ENCODE measurements at places on chromosomes 12 and 14.

DNA sequence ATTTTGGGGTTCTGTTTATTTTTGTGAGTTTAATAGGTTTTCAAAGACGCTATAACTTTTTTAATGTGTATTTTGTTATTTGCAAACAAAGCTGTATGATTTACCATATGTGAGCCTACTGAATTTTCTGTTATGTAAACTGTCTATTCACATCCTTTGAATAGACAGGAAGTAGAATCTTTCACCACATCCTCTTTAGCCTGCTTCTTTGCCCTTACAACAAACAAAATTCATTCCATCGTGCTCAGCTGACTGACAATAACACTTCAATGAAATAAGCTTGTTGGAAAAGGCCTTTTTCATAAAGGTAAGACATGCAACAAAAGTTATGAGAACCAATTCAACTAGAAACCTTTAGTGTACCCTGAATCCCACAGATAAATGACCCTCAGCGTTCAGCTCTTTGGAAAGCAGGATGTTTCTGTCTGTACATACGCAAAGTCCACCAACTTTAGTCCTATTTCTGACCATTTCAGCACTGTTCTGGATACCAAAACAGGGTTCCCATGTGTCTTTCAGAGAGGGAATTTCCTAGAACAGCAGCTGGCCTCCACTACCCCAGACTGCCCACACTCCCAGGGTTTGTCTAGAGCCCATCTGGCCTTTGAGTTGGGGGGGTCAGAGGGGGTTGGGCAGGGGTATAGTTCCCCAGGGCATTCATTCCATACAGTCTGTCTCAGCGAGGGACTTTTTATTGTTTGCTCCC, 71.3 kb downstream of the DUSP6 start:
- DNase-seq, result peak; percentile 30

- peak; percentile 2 for DNase-seq
Observed at GRCh38 chr14:79186523-79186922, 1016.4 kb downstream of the NRXN3 start.

DNA sequence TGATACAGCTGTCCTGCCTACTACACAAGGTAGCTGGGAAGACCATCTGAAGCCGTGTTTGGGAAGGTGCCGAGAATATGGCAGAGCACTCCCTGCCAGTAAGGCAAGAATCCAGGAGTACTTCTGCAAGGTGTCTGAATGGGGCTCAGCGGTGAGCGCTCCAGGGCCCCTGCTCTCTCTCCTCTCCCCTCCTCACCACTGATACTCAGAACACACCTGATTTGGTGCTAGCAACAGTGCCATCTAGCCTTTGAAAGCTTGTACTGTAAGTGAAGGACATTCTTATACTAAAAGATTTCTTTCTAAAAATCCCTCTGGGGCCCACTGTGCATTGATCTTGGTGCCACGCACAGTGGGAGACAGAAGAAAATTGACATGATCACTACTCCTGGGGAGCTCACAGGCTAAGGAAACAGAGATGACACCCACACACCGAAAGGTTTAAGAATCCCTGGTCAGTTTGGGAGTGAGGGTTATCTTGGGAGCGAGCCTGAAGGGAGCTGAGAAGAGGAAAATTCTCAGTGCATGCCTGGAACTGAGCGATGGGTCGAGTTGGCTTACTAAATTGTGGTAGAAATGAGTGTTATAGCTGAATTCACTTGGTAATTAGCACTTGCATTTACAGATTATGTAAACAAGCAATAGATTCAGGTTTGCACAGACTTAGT, 216.9 kb downstream of the NTF3 start:
- peak; percentile 4 for DNase-seq

DNA sequence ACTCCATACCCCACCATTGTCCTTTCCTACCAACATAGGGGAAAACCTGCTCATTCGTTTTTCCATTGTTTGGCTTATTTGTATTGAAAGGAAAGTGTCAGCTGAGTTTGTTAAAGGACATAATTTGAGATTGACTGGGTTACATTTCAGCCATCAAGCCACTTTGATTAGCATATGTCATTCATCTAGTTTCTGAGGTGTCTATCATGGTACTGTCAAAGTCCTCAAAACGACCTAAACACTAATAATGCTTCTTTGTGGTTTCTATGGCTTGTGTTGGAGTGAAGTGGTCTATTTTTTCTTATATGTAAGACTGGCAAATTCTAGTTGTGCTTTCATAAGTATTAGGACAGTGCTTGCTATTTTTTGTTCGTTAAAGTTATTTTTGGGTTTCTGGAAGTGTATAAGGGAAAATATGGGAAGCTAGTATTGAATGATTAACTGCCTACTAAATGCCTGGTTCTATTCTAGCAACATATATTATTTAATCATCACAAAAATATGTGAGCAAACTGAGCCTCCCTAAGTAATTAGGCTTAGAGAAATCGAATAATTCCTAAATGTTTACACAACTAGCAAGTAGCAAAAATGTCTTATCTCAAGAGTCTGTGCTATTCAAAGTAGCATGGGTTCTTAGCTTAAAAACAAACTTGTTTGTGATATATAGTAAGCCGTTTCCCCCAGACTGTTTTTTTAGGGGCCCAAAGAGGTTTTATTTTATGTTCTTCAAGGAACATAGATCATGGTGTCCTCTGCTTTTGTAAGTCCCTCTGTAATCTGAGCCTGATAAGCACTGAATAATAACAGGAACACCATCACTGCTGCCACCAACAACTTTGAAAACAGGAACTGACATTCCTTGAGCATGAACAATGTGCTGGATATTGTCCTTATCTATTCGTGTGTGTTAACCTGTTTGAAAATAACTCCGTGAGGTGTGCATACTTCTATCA, 67.1 kb downstream of the DERA start:
- peak; percentile 74 for DNase-seq

DNA sequence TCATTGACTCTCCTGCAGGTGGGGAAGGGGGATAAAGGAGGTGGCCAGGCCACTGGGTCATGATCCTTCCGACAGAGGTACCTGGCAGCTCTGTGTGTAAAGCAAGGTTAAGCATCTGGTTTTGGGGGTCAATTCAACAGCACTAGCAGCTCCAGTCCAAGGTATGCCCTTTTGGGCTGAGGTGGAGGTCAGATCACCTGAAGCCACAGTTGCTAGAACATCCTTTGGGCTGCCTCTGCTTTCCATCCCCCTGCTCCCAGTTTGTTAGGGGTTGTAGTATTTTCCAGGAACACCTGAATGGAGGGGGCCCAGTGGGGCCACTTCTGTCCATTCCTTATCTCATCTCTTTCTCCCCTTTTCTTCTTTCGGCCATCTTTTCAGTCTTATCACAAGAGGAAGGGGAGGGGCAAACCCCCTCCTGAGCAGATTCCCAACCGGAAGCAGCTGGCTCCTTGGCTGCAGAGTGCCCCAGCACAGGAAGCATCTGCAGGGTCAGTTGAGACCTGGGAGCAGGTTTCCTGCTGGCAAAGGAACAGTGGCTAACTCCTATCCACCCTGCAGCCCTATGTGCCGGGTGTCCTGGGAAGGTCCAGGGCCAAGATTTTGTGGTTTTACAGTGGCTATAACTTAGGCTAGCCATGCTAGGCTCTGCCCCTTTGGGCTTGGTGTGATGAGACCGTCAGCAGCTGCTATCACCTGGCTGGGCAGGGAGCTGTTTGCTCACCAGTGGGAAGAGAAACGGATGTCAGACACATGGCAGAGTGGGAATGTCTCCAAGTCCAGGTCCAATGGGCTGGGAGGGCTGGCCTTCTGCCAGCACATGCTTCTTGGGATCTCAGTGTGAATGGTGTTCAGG, 40.2 kb downstream of the SH2B3 start:
- peak; percentile 71 for DNase-seq

DNA sequence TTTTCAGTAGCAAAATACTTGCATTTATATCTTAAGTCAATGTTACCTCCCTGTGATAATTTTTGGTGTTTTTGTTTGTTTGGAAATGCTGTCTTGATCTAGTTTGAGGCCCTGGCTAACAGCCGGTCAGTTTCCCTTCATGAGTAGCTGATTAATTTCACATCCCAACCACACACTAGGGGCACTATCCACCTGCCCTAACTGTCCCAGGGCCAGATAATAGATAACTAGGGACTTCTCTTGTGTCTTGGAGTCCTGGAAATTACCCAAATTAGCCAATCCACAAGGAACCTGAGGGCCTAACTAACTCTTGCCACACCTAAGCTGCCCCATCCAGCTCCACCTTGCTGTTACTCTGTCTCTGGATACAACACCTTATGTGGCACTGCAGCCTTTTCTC, 399.9 kb downstream of the FOXG1 start:
- DNase-seq, result no peak

DNA sequence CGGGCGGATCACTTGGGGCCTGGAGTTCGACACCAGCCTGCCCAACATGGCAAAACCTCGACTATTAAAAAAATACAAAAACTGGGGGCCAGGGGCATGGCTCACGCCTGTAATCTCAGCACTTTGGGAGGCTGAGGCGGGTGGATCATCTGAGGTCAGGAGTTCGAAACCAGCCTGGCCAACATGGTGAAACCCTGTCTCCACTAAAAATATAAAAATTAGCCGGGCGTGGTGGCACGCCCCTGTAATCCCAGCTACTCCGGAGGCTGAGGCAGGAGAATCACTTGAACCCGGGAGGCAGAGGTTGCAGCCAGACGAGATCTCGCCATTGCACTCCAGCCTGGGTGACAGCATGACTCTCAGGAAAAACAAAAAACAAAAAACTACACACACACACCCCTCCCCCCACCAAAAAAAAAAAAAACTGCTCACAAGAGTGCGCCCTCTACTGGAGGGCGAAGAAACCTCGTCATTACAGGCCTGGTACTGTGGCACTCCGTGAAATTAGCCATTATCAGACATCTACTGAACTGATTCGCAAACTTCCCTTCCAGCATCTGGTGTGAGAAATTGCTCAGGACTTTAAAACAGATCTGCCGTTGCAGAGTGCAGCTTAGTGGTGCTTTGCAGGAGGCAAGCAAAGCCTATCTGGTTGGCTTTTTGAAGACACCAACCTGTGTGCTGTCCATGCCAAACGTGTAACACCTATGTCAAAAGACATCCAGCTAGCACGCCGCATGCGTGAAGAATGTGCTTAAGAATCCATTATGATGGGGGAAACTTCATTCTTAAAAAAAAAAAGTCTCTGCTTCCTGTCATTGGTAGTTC, 7.7 kb downstream of the PPP1R3E start:
- peak; percentile 70 for DNase-seq

DNA sequence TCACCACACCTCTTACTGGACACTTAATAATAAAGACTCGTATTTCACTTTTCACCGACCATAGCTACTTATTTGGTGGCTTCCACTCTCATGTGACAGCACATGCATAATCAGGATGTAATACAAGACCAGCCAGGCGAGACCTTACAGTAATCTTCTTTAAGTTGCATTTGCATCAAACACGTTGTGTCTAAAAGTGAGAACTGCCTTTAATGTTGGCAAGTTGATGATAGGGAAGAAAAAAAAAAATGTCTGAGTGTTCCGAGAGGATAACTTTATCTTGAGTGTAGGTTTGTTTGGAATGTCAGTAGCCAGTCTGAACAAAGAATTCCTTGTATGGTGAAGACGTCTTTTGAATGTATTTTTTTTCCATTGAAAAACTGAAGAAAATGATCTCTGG, 440.4 kb downstream of the ADAMTS20 start:
- no peak for DNase-seq
